Subcutaneous adipose tissue (tissue), 4 donors: ENCODE measurements at places on chromosomes 7 and 10. TPM values are rescaled to one million over a fixed set of nuclear protein-coding genes. Genes with fewer than 3 reads are reported as not detected.

Gene PDIA4
- 72.4 TPM for total RNA-seq

Gene ANKIB1
- 51.4 TPM for total RNA-seq

Gene ZNF804B
- not detected for total RNA-seq

Gene EGFR
- total RNA-seq, result 106 TPM

Gene TMEM236
- total RNA-seq, result 6.0 TPM

Gene AFAP1L2
- 3.8 TPM for total RNA-seq

Gene ZNF365
- not detected for total RNA-seq

Gene SFRP4
- 8.6 TPM for total RNA-seq

Gene ELFN1
- 0.51 TPM for total RNA-seq

Gene PAX2
- total RNA-seq, result not detected

Gene KDM7A
- 46.5 TPM for total RNA-seq

Gene PAXIP1
- total RNA-seq, result 10.9 TPM

Gene ATP6V1F
- 112 TPM for total RNA-seq

Gene SERPINE1
- total RNA-seq, result 6.0 TPM

Gene COL1A2
- 320 TPM for total RNA-seq

Gene SLC26A5
- 2.3 TPM for total RNA-seq

Gene UTF1
- not detected for total RNA-seq

Gene PAPSS2
- total RNA-seq, result 36.7 TPM

Gene C10orf53
- total RNA-seq, result not detected

Gene DENND2A
- total RNA-seq, result 10.9 TPM

Gene NRBF2
- total RNA-seq, result 22.8 TPM

Gene CDC123
- 44.9 TPM for total RNA-seq

Gene RBP3
- total RNA-seq, result not detected

Gene COBL
- total RNA-seq, result 1.1 TPM

Gene ZNF117
- total RNA-seq, result 75.3 TPM

Gene MNX1
- total RNA-seq, result not detected

Gene CCDC146
- total RNA-seq, result 15.2 TPM

Gene KCNMA1
- total RNA-seq, result 91.5 TPM

Gene OPN4
- not detected for total RNA-seq

Gene CLDN15
- 13.4 TPM for total RNA-seq

Gene ACADSB
- 15.6 TPM for total RNA-seq

Gene CYP3A7
- total RNA-seq, result not detected

Gene OR6B1
- total RNA-seq, result not detected

Gene PDGFA
- 4.3 TPM for total RNA-seq
